EH (cell line): ENCODE measurements at places on chromosomes 16 and 17.

DNA sequence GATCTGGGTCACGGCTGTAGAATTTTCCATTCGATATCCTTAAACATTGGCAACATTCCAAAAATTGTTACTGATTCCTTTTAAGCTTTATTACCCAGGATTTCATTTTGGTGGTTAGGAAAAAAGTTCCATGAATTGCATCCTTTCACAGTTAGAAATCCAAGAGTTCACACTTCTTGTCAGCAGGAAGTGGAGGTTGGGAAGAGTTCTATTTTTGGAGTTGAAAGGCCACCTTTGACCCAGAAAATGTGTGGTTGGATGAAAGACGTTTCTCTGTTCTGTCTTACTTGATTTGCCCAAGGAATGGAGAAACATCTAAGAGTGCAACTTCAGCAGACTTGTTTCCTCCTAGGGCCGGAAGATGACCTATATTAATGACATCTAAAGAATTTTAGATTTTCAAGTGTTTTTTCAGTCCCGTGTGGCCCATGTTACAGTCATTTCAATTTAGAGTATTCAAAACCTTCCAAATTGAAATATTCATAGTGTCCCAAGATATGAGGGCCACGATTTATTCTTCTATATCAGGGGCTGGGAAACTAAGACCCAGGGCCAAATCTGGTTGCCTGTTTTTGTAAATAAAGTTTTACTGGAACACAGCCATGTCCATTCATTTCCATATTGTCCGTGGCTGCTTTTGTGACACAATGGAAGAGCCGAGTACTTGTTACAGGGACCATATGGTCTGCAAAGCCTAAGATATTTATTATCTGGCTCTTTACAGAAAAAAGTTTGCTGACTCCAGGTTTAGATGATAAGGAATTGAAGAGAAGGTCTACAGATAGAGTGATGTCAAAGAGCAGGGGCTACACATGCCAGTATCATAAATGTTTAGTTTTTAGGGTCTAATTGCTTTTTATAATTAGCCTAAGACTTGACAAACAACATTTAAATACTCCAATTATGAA lies 50.2 kb downstream of the CDK5R1 start:
- peak; percentile 88 for DNase-seq

DNA sequence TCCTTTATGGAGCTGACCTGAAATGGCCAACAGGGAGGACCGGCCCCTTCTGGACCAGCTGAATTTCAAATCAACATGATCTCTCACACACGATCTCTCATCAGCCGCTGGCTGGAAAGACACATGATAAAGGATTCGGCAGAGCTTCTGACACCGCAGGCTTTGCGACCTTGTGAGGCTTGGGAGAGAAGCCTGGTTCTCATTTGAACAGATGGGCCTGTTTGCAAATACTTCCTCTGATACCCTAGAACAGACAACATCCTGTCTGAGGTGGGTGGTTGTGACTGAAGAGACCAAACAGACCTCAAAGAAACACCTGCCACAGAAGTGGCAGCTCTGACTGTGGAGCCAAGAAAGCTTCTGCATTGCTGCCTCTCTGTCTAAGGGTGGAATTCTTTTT lies 77.9 kb upstream of the SDK2 start:
- no peak for DNase-seq

DNA sequence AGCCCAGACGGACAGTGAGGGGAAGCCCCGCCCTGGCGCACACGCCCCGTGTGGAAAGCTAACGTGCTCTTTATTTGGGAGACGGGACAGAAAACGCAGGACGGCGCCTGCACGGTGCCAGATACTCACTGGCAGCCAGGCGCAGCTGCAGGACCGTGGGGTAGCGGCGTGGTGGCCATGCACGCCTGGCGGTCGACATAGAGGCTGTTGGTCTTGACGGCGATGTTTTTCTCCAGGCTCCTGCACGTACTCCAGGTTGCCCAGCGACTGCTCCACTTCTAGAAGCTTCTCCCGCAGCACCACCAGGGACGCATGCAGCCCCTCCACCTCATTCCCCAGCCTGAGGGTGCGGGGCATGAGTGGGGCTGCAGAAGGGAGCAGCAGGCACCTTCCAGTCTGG lies 5.1 kb upstream of the C1QTNF8 start:
- no peak for DNase-seq

GRCh38 chr17:33888455-33888854 lies 366.6 kb upstream of the CCL2 start:
- DNase-seq: no peak

DNA sequence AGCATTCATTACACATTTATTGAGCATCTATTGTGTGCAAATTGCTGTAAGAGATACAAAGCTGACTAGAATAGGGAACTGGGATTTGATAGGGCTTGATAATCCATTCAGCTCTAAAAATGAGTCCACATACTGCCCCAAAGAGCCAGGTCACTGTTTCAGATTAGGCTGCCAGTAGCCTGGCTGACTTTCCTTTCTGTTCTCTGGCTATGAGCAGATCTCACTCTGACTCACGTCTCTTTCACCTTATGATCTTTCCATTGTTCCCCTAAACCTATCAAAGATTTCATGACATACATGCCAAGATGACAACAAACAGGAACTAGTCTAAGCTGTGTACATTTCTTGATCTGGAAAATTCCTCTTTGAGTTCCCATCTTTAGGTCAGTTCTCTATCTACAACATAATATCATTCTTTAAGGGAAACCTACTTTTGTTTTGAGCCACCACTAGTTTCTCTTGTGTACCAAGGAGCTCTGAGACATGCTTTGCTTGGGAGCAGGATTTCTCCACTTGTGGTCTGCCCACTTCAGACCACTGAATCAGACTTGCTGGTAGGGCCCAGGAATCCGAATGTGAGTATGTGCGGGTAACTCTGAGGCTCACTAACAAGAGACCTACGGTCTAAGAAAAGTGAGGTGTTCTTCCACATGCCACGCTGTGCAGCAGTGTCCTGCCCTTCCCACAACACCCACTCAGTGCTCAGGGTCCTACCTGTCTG lies 40.9 kb upstream of the ICAM2 start:
- no peak for DNase-seq

GRCh38 chr16:4646773-4647643 lies 22.4 kb downstream of the MGRN1 start:
- no peak for DNase-seq

GRCh38 chr17:43958748-43959352 lies 5.1 kb upstream of the PYY start:
- peak; percentile 44 for DNase-seq

- DNase-seq: no peak
These were observed 332.8 kb upstream of the DYNLRB2 start for GRCh38 chr16:80208015-80208414.
